Activated T-cell treated with anti-CD3 and anti-CD28 coated beads, Interleukin-2, amount 50 U/mL, for 24 hours (primary cell): ENCODE measurements at places on chromosomes 5 and 9.

GRCh38 chr5:9320652-9321051 lies 225.2 kb downstream of the SEMA5A start:
- H3K27ac ChIP-seq, result no peak overlapping the region
- no peaks in the 10 kb centered on the region for H3K4me1 ChIP-seq
- no peaks in the 10 kb centered on the region for H3K36me3 ChIP-seq
- H3K27me3 ChIP-seq, result no peaks in the 10 kb centered on the region

DNA sequence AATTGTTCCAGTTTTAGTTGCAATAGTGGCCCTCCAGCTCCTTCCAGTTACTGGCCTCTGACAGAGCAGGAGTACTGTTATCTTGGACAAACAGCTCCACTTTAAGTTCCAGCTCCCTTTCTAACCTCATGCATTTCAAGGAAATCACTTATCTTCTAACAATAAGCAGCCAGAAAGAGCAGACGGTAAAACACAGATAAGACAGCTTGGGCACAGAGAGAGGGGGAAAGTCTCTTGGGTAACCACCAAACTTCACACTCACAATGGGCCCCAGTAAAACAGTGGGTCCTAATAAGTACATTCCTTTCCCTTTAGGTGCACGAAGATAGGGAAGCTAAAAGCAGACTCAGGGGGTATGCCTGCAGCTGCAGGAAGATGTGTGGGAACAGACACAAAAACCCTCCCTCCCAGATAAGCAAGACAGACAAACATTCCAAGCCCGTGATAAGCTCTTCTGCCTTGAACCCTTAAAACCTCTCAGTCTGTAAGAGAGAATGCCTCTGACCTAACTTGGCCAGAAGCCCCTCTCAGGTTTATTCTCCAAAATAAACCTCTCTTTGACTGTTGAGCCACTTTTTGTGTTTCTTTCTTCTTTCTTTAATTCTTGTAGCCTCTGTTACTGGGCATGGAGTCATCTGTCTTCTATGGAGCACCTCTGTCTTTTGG lies 30.8 kb downstream of the OR1J1 start:
- peaks cover 47% of the 10 kb centered on the region for H3K27me3 ChIP-seq
- no peaks in the 10 kb centered on the region for H3K4me1 ChIP-seq
- no peak overlapping the region for H3K4me3 ChIP-seq

DNA sequence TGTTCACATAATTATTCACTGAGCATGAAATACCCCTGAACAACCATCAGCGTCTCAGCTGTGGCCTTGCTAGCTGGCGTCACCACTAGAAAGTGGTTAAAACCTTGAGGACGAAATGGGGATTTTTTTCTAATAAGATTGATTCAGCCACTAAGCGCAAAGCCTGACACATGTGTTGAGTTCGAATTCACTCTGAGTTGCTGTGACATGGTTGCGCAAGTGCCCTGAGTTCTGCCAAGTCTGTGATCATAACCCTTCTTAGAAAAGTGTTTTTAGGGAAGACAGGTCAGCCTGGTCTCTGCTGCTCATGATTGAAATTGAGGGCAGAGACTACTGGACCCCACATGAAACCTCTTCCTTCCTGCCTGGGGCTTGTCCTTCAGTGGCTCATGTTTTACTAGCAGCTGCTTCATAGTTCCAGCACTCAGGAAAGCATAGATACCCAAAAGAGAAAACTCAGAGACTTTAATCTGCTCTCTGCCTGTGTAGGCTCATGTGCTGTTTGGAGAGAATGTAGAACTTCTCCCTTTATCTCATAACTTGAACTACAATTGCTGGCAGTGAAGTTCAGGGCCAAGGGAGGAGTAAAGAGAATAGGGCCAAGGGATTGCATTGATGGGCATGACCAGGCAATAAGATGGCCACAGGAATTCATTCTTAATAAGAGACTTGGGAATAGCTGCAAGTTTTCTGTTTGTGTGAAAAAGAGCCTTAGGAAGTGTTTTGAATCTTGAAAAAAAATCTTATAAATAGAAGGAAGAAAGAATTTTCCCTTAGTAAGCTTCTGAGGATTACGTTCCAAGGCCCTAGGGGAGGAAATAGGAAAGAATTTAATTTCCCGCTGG lies 66.8 kb upstream of the CXCL14 start:
- no peaks in the 10 kb centered on the region for H3K4me1 ChIP-seq
- no peaks in the 10 kb centered on the region for H3K36me3 ChIP-seq
- H3K27ac ChIP-seq, result no peak overlapping the region

- DNase-seq, result no peak
- H3K4me3 ChIP-seq, result no peak overlapping the region
- peaks cover 82% of the 10 kb centered on the region for H3K36me3 ChIP-seq
- H3K4me1 ChIP-seq, result no peaks in the 10 kb centered on the region
- no peak overlapping the region for H3K27ac ChIP-seq
- H3K27me3 ChIP-seq, result no peaks in the 10 kb centered on the region
Measured at GRCh38 chr5:71563161-71563560, 24.0 kb upstream of the MCCC2 start.

GRCh38 chr9:122075135-122076030 lies 17.7 kb downstream of the TTLL11 start:
- peaks cover 2% of the 10 kb centered on the region for H3K4me1 ChIP-seq
- H3K27ac ChIP-seq, result no peak overlapping the region
- H3K4me3 ChIP-seq, result no peak overlapping the region
- no peaks in the 10 kb centered on the region for H3K27me3 ChIP-seq
- DNase-seq, result no peak
- peaks cover 26% of the 10 kb centered on the region for H3K36me3 ChIP-seq

DNA sequence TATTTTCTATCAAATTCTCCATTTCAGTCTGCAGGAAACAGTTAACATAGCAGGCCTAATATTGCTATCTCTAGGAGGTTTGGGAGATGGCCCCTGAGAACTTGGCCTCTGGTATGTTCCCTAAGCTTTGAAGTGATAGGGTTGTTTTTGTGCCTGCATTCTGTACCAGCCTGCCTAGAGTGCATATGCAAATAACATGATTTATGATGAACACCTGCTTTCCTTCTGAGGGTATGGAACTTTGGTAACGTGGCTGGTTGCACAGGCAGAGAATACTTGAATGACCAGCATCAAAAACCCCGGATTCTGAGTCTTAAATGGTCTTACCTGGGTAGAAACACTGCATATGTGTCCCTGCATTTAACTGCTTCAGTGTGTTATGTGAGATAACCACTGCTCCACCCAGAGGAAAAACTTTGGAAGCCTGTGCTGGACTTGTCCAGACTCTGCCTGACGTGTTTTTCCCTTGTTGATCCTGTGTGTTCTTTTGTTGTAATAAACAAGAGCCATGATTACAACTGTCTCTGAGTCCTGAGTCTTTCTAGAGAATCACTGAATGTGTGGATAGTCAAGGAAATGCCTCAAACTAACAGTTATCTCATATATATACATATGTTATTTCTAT lies 111.3 kb upstream of the ABCA1 start:
- no peaks in the 10 kb centered on the region for H3K4me1 ChIP-seq
- no peak overlapping the region for H3K4me3 ChIP-seq
- H3K36me3 ChIP-seq, result no peaks in the 10 kb centered on the region
- H3K27ac ChIP-seq, result no peak overlapping the region
- H3K27me3 ChIP-seq, result no peaks in the 10 kb centered on the region
- DNase-seq, result no peak

DNA sequence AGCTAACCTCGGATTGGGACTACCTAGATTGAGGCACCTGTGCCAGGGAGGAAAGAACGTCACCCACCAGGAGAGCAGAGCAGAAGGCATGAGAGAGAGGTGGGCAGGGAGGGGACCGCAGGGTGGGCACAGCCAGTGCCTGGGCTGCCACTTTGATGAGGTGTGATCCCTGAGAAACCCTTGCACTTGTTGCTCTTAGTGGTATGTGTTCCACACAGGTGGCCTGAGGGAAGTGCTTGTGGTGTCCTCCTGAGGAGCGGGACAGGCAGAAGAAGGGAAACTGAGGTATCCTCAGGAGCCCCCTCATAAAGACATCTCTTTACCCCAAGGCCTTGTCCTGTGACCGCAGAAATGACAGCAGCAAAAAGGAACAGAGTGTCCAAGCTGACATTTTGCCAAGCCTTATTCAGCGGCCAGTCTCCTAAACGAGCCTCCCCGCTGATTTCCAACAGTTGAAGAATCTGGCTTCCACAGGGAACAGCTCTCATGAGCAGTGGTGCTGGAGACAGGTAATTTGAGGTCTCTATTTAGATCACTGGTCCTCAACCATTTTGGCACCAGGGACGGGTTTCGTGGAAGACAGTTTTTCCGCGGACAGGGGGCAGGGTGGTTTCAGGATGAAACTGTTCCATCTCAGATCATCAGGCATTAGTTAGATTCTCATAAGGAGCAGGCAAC lies 82.4 kb downstream of the FOXD1 start:
- H3K27ac ChIP-seq, result no peak overlapping the region
- H3K4me1 ChIP-seq, result no peaks in the 10 kb centered on the region
- no peaks in the 10 kb centered on the region for H3K36me3 ChIP-seq
- H3K27me3 ChIP-seq, result peaks cover 59% of the 10 kb centered on the region
- H3K4me3 ChIP-seq, result no peak overlapping the region

DNA sequence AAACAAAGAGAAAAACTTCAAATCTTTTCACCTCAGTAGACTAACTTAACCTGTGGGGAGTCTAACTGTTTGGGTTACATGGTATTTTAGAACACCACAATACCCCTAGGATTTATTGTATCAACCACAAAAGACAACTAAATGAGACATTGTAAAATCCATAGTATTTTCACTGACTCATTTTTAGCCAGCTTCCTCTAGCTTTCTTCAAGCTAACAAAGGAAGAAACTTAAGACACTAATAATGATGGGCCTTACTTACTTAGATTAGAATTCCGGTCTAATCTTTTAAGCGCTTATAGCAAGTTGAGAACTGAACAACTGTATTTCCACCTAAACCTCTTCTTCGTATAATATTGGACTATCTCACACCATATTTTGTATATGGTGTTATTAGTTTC lies 529.3 kb downstream of the DMRTA1 start:
- no peaks in the 10 kb centered on the region for H3K27me3 ChIP-seq
- H3K27ac ChIP-seq, result no peak overlapping the region

- no peak overlapping the region for H3K27ac ChIP-seq
- no peaks in the 10 kb centered on the region for H3K27me3 ChIP-seq
- no peak for DNase-seq
- H3K4me3 ChIP-seq, result no peak overlapping the region
Measured at GRCh38 chr5:79955356-79955895, 35.6 kb downstream of the MTX3 start.

DNA sequence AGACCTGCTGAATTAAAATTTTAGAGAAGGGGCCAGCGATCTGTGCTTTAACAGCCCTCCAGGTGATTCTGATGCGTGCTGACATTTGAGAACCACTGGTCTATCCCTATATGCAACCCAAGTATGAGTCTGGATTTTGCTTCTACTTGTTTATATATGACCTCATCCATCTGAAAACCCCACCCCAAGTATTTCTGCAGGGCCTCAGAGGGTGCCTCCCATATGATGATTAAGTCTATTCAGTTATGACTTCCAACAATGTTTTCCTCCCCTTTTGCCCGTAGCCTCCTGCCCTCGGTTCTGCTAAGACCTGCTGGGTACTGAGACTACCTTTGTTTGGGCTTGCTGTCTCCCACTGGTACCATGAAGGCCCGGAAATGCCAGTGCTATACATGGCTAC lies 376.0 kb upstream of the SMARCA2 start:
- H3K36me3 ChIP-seq, result no peaks in the 10 kb centered on the region
- no peak overlapping the region for H3K27ac ChIP-seq
- no peaks in the 10 kb centered on the region for H3K4me1 ChIP-seq
- H3K27me3 ChIP-seq, result no peaks in the 10 kb centered on the region
- H3K4me3 ChIP-seq, result no peak overlapping the region

DNA sequence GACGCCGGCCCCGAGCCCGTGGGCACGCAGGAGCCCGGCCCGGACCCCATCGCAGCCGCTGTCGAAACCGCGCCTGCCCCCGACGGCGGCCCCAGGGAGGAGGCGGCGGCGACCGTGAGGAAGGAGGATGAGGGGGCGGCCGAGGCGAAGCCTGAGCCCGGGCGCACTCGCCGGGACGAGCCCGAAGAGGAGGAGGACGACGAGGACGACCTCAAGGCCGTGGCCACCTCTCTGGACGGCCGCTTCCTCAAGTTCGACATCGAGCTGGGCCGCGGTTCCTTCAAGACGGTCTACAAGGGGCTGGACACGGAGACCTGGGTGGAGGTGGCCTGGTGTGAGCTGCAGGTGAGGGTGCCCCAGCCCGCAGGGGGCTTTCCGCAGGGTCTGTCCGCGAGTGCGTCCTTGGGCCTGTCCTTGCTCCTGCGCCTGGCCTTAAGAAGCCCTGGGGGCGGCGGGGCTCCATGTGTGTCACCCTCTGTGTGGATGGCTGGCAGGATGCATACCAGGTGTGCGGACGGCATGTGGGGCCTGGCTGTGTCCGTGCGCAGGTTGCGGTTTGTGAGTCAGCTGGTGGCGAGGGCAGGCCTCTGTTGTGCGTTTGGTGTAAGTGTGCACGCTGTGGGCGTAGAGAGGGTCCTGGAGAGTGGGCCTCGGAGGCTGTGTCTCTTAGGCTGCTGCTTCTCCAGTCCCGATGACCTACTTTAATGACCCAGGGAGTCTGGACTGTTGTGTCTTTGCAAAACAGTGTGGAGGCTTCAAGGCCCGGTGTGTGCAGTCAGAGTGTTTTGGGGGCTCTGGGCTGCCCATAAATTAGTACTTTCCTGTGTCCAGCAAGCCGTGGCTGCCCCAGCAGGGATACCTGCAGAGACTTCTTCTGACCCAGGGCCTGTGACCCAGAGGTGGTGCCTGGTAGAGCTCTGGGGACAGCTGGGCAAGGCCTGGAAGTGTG lies 1.6 kb downstream of the WNK2 start:
- no peak overlapping the region for H3K27ac ChIP-seq
- H3K36me3 ChIP-seq, result no peaks in the 10 kb centered on the region
- H3K27me3 ChIP-seq, result peaks cover 49% of the 10 kb centered on the region
- H3K4me3 ChIP-seq, result peak overlapping the region; percentile 46

GRCh38 chr5:75335952-75336614 lies 937 bp upstream of the HMGCR start:
- H3K36me3 ChIP-seq, result peaks cover 30% of the 10 kb centered on the region
- DNase-seq, result no peak
- H3K27ac ChIP-seq, result no peak overlapping the region
- no peaks in the 10 kb centered on the region for H3K27me3 ChIP-seq
- peaks cover 27% of the 10 kb centered on the region for H3K4me1 ChIP-seq

GRCh38 chr9:83047839-83048775 lies 14.8 kb downstream of the RASEF start:
- no peaks in the 10 kb centered on the region for H3K4me1 ChIP-seq
- no peaks in the 10 kb centered on the region for H3K27me3 ChIP-seq
- no peak for DNase-seq
- H3K4me3 ChIP-seq, result no peak overlapping the region
- no peaks in the 10 kb centered on the region for H3K36me3 ChIP-seq

- H3K4me3 ChIP-seq, result no peak overlapping the region
- peaks cover 36% of the 10 kb centered on the region for H3K4me1 ChIP-seq
- no peak overlapping the region for H3K27ac ChIP-seq
- peaks cover 9% of the 10 kb centered on the region for H3K27me3 ChIP-seq
- H3K36me3 ChIP-seq, result no peaks in the 10 kb centered on the region
- no peak for DNase-seq
Measured at GRCh38 chr5:82884821-82885471, 192.2 kb downstream of the TMEM167A start.

GRCh38 chr9:99785010-99785590 lies 36.6 kb upstream of the NR4A3 start:
- peaks cover 7% of the 10 kb centered on the region for H3K4me1 ChIP-seq
- peaks cover 64% of the 10 kb centered on the region for H3K27me3 ChIP-seq
- H3K4me3 ChIP-seq, result no peak overlapping the region
- no peaks in the 10 kb centered on the region for H3K36me3 ChIP-seq
